ENCODE measurements at places on chromosomes 3 and 15.

GRCh38 chr15:100986158-100986896, 67.2 kb downstream of the LRRK1 start:
- no peak for DNase-seq

DNA sequence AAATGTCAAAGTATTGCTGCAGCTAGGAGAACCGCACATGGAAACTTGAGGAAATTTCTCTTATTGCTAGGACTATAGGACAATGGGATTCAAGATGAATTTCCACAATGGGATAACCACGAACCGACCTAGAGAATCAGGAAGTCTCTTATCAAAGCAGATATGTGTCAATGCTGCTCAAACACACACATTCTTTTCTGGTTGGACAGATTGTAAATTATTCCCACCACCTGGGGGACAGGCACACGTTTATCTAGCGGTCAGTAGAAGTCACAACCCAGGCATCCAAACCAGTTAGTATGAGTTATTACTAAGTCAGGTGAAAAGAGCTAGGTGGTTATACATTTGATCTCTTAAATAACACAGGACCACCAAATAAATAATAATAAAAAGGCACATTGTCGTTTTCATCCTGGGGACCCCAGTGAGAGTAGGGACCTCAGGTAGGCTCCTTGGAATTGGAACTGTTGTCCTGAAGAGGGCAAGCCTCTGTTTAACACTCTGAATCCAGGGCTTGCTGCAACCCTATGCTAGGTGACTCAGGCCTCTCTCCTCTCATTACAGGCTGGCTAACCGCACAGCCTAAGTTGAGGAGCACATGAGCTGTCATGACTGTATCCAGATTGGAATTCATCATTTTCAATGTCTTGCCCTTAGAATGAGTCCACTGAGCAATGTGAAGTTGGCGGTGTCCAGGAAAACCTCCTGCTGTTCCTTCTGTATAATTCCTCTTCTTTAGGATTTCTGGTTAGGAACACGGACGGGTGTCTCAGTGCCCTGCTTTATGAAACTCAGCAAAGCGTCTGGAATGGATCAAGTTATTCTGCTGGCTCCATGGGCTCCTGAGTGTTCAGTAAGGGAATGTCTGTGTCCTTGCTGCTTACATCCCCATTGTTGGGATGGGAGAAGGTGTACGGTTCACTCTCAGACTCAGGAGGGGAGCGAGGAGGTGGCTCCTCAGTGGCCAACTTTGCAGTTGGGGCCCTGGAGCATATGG, 59.0 kb downstream of the CLEC3B start:
- DNase-seq, result no peak

DNA sequence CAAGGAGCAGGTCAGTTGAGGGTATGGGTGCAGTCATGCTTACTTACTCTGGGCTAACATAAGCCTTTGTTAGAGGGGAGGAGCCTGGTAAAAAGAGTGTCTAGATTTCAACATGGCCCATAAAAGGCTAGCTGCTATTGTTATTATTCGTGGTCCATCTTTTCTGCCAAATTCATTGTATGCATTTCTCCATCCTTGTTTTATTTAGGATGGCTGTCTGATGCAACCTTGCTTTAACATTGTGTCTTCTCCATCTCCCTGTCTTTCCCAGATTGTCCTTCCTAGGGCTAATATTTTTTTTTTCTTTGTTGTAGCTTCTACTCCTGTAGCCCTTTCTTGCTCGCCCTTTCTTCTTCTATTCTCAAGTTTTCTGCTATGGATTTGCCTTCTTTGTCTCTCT, 12.6 kb downstream of the RBMS3 start:
- no peak for DNase-seq

GRCh38 chr3:114447545-114447944, 153.7 kb downstream of the TIGIT start:
- no peak for DNase-seq

DNA sequence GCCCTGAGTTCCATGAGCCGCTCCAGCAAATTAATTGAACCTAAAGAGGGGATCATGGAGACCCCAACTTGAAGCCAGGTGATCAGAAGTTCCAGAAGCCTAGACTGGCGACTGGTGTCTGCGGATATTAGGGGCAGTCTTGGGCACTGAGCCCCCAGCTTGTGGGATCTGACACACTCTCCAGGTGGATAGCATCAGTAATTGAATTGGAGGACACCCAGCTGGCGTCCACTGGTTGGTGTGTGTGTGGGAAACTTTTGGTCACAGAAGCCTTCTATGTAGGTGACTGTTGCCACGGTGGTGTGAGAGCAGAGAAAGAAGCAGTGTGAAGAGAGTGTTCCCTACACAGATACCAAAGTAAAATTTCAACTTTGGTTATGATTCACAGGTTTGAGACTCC, 106.0 kb upstream of the ADPGK start:
- no peak for DNase-seq

DNA sequence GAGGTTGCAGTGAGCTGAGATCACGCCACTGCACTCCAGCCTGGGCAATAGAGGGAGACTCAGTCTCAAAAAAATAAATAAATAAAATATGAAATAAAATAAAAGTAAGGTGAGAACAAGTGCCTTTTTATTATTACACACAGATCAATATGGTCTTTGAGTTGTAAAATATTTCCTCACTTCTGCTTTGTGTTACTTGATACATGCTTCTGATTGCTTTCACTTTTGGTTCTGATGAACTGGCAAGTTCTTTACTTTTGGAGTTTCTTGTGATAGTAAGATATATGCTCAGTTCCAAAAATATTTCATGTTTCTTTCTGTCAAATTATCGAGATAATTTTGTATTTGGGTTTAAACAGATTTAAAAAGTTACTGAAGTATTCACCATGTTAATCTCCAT, 16.6 kb upstream of the GYG1 start:
- no peak for DNase-seq

GRCh38 chr3:112357930-112358780, 25.2 kb downstream of the CD200 start:
- DNase-seq, result peak; percentile 48

DNA sequence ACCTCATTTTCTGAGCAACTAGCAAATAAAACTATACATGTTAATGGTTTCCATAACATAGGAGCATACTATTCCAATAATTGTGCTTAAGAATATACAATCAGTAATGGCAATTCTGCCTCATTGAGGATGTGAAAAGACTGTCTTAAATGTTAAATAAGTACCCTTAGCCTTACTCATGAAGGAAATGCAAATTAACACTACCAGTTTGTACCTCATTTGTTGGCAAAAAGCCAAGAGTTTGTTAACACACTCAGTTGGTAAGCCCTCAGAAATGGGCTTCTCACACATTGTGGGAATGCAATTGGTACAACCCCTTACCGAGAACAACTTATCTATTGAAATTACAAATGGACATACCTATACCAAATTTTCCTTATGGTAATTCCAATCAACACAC, 9.2 kb upstream of the STT3B start:
- no peak for DNase-seq

DNA sequence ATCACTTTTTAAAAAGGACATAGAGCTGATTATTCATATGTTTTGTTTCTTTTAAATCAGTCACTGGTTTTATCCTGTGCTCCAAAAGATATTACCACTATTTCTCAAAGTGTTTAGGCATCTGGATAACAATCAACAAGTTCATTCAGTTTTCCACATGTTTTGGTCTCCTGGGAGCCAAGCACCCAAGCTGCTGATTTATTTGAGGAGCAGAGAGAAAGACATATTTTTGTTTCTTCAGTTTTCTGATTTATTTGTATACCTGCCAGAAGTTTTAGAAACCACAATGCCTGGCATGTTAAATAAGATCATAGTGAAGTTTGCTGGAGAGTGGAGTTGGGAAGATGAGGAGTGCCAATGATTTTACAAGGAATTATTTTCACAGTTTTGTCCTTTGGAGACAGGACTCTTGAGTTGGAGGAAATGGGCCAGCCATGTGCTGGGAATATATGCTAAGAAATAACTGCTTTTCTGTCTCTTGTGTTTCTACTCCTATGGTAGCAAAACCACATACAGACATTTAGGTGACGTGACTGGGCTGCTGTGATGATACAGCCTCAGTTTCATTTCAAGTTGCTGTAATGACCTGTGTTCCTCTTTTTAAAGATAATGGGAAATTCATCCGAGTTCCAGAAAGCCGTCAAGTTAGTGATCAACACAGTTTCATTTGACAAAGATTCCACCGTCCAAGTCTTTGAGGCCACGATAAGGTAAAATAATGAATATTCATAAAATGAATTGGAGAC, 11.7 kb downstream of the EDEM1 start:
- DNase-seq, result no peak

GRCh38 chr3:14827776-14828175, 9.0 kb downstream of the FGD5 start:
- DNase-seq, result no peak

DNA sequence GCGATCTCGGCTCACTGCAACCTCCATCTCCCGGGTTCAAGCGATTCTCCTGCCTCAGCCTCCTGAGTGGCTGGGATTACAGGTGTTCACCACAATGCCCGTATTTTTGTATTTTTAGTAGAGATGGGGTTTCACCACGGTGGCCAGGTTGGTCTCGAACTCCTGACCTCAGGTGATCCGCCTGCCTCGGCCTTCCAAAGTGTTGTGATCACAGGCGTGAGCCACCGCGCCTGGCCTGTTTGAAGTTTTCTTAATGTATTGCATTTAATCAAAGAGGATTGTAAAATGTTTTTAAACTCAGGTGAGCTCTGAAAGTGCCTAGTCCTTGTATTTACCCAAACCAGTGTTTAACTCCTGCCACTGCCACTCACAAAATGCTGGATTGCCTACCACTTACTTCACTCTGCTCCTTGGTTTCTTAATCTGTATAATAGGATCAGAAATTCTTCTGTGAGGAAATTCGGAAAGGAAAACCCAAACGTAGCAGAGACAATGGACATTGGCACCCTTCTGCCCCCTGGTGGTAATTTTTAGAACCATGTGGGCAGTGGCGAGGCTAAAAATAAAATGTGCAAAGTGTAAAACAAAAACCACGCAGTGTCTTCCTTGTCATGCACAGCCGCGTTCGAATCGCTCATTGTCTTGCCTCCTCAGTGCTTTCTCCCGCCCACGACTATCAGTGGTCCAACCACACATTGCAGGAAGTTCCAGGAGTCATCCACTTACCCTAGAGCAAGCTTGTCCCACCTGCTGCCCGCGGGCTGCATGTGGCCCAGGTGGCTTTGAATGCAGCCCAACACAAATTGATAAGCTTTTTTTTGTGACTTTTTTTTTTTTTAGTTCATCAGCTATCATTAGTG, 27.3 kb downstream of the CEP19 start:
- peak; percentile 77 for DNase-seq

Data from activated naive CD4-positive, alpha-beta T cell treated with anti-CD3 and anti-CD28 coated beads, Interleukin-2, amount 10 ng/mL, durations not matched to agents 7 days and 5 days (primary cell).